Calu3 (cell line): ENCODE measurements at places on chromosomes 6 and 20. TPM values are rescaled to one million over a fixed set of nuclear protein-coding genes. Genes with fewer than 3 reads are reported as not detected.

DNA sequence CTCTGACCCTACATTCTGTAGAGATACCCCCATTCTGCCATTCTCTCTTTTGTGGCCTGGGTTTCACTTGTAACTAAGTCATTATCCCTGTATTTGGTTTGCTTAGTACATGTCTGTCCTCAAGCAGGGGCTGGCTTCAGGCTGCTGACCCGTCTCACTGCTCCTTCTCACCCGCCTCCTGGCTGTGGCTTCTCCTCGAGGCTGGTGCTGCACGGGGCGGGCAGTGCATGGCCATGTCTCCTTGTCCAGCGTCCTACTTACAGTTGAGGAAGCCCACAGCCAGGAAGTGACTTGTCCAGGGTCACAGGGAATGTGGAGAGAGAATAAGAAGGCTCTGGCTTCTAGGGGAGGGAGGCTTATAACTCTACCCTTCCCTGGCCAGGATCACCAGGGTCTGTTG, 11.3 kb downstream of the GTSF1L start:
- no peaks in the 10 kb centered on the region for H3K4me1 ChIP-seq
- peaks cover 18% of the 10 kb centered on the region for H3K36me3 ChIP-seq
- no peak overlapping the region for H3K27ac ChIP-seq
- no peak overlapping the region for H3K4me3 ChIP-seq
- no peak for DNase-seq
- no peaks in the 10 kb centered on the region for H3K27me3 ChIP-seq

- no peak for DNase-seq
- no peaks in the 10 kb centered on the region for H3K27me3 ChIP-seq
- H3K27ac ChIP-seq = no peak overlapping the region
Measured at GRCh38 chr6:52426667-52427066, 6.5 kb downstream of the EFHC1 start.

GRCh38 chr20:760751-761417, 7.4 kb downstream of the SLC52A3 start:
- H3K36me3 ChIP-seq = peaks cover 14% of the 10 kb centered on the region
- no peaks in the 10 kb centered on the region for H3K27me3 ChIP-seq
- H3K27ac ChIP-seq = no peak overlapping the region
- H3K4me1 ChIP-seq = no peaks in the 10 kb centered on the region

- H3K36me3 ChIP-seq = no peaks in the 10 kb centered on the region
- H3K4me1 ChIP-seq = no peaks in the 10 kb centered on the region
- no peaks in the 10 kb centered on the region for H3K27me3 ChIP-seq
- H3K27ac ChIP-seq = no peak overlapping the region
- no peak overlapping the region for H3K4me3 ChIP-seq
Measured at GRCh38 chr6:121680058-121680457, 244.6 kb downstream of the GJA1 start.

Gene MTFR2
- total RNA-seq = 7.0 and 7.7 TPM in 2 replicates

GRCh38 chr6:79586548-79586947, 44.6 kb upstream of the SH3BGRL2 start:
- H3K27me3 ChIP-seq = no peaks in the 10 kb centered on the region
- no peaks in the 10 kb centered on the region for H3K4me1 ChIP-seq
- H3K36me3 ChIP-seq = peaks cover 4% of the 10 kb centered on the region
- H3K27ac ChIP-seq = no peak overlapping the region
- no peak overlapping the region for H3K4me3 ChIP-seq
- no peak for DNase-seq

Gene C6orf15
- not detected in 2 replicates for total RNA-seq
